SW480 (cell line): ENCODE measurements at places on chromosomes 3 and 15.

DNA sequence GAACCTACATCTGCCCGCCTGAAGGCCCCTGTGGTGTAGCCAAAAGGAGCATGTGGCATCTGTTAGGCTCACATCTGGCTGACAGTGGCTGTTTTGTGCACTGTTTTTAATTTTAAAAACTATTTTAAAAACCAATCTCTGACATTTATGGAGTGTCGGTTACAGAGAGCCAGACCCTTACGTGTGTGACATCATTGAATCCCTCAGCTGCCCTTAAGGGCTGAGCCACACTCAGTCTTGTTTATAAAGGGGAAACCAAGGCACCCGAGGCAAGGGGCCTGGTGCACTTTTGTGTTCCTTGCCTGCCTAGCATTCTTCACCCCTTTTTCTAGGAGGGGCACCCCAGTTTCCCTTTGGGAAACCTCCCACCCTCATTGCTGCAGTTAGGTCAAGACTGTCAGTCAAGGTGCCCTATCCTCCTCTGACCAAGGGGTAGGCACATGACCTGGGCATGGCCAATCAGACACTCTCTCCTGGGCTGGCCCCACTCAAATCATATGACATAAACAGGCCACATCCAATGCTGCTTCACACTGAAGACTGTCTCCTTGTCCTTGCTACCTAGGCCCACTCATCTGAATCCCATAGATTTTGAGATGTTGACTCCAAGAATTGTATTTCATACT, 105.3 kb downstream of the LSM3 start:
- DNase-seq = no peak

DNA sequence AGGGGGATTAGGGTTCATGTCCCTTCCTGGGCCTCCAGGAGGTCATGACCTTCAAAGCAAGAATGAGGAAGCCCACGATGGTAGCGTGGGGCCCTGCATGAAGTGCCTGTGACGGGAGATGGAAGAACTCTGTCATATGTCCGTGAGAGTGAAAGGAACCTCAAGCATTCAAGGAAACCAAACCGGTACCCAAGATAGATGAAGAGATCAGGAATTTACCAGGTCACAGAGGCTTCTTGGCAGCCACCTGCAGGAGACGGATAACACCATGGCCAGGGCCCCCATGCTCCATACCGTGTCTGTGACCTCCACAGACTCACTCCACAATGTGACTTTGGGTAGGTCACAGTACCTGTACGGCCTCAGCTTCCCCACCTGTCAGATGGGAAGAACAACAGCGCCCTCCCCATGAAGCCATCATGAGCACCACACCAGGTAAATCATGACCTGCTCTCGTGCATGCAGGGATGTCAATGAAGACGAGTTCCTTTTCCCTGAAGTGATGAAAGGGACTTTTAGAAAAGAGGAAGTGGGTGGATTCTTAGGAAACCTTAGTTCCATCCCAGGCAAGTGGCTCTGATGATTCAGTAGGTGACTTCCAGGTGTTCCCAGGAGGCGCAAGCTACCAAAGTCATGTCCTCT, 23.3 kb upstream of the CYP11A1 start:
- no peak for DNase-seq

GRCh38 chr15:66701422-66702034, 508 bp upstream of the SMAD6 start:
- no peak for DNase-seq

DNA sequence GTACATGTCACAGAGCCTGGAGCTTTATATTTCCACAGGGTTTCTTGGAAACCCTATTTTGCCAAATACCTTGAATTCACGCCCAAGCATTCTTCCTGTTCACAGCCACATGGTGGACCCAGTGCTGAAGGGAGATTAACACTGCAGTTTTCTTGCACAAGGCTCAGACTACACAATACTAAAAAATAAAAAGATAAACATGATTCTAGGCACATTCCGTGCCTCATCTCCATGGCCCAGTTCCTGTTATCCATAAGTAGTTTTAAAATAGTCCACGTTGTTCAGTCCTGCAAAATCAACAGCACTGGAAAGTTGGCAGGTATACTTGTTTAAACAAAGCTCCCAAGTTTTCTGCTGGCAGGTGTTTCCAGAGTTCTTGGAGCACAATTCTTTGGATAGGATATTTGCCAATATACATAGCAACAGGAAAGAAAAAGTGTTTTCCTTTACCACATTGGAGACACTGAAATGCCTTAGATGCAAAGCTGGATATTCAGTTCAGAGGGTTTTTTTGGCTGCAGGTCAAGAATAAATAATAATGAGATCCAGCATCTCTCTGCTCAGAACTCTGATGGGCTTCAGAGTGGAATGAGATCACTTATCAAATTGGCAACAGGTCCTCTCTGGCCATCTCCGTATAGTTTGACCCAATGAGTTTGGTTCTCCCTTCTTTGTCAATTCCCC, 88.1 kb upstream of the TGFBR2 start:
- DNase-seq = no peak

GRCh38 chr3:148727231-148727630, 29.5 kb downstream of the AGTR1 start:
- peak; percentile 41 for DNase-seq

GRCh38 chr15:68730471-68730919, 90.2 kb downstream of the ANP32A start:
- peak; percentile 46 for DNase-seq
